ENCODE measurements at places on chromosomes 2 and 18. TPM values are rescaled to one million over a fixed set of nuclear protein-coding genes. Genes with fewer than 3 reads are reported as not detected.

LRRC30 gene
- not detected for total RNA-seq

STARD6 gene
- not detected for total RNA-seq

TNS1 gene
- total RNA-seq: 762 TPM

CAPN14 gene
- total RNA-seq: 0.26 TPM

MBD2 gene
- 61.3 TPM for total RNA-seq

MSTN gene
- 0.21 TPM for total RNA-seq

RTP5 gene
- total RNA-seq: not detected

ANKRD29 gene
- 8.5 TPM for total RNA-seq

PDCL3 gene
- 18.5 TPM for total RNA-seq

ST8SIA5 gene
- total RNA-seq: 11.1 TPM

GGCX gene
- 26.0 TPM for total RNA-seq

PFN4 gene
- total RNA-seq: 0.76 TPM

NTSR2 gene
- total RNA-seq: not detected

SPDYA gene
- total RNA-seq: 0.46 TPM

CD8B gene
- total RNA-seq: 0.59 TPM

RAB6C gene
- not detected for total RNA-seq

DSG1 gene
- 0.76 TPM for total RNA-seq

KANSL3 gene
- 30.7 TPM for total RNA-seq

NDUFS1 gene
- 565 TPM for total RNA-seq

CIDEA gene
- total RNA-seq: 0.37 TPM

PPP4R1 gene
- 59.5 TPM for total RNA-seq

PGAP1 gene
- 9.4 TPM for total RNA-seq

AQP12A gene
- not detected for total RNA-seq

CYTIP gene
- 1.9 TPM for total RNA-seq

NT5C1B gene
- total RNA-seq: not detected

GCG gene
- total RNA-seq: not detected

LYPD6B gene
- total RNA-seq: not detected

PDE1A gene
- total RNA-seq: 27.2 TPM

BOK gene
- total RNA-seq: 4.1 TPM

FNDC4 gene
- total RNA-seq: 1.7 TPM

NEU4 gene
- total RNA-seq: 0.83 TPM

All from heart right ventricle (tissue), 16 donors.